ENCODE measurements at places on chromosomes 11 and 22. TPM values are rescaled to one million over a fixed set of nuclear protein-coding genes. Genes with fewer than 3 reads are reported as not detected.

SUN2 gene
- total RNA-seq, result 252 TPM

DNA sequence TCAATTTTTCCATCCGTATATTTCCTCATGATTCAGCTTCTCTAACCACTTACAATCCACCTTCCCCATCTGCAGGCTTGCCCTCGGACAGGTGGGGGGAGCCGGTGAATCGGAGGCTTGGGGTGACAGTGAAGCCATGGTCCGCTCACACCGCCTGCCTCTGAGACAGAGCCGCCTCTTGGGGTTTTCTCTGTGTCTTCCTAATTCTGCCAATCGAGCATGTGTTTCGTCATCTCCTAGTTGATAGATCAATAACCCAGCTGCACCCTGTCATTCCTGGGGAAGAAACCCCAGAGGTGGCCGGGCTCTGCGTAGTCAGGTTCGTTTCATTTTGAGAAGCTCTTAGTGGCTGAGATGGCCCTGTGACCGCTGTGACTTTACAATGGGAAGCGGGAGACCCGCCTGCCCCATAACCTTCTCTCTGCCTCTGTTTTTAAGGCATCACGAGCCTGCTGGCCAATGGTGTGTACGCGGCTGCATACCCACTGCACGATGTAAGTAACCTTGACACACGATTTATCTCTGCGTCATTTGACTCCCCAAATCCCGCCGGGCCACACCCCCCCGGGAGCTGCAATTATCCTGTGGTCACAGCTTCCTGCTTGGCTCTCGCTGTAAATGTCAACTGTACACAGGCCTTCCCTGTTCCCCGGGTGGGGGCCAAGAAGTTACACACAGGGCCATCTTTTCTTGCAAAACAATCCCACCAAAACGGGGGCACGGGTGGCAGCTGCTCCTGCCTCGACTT is 33.3 kb downstream of the ANO1 start:
- peak; percentile 65 for DNase-seq

POTEH gene
- total RNA-seq, result not detected

DNA sequence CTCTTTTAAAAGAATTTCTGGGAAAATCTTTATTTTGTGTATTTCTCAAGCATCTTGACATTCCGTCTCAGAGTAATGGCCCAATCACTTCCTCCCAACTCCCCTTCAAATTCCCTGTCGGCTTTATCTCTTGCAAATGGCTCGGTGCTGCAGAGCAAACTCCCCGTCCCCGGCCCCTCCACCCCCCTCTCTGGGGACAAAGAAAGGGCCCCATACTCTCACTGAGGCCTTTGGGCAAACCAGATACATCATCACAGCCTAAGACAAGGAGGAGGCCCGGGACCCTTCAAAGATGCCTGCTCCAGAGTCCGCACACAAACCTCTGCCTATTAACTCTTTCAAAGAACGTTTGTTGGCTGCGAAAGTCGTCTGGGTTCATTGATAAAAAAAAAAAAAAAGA is 3.9 kb upstream of the SMIM38 start:
- DNase-seq, result no peak

DNA sequence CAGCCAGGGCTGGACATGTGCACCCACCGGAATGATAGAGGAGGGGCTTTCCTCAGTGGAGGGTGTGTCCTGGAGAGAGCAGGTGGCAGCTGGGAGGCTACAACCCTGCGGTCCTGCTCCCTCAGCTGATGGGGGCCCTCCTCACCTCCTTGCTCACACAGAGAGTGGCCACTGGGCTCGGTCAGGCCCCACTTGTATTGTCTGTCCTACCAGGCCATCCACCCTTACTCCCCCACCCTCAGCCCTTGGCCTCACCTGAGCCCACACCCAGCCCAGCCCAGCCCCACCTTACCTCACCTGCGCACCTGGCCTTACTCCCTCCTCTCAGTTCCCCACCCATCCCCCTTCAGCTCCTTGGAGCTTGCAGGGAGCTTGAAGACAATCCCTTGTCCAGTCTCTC is 3.1 kb downstream of the TRPM5 start:
- no peak for DNase-seq

MISFA gene
- 1.3 TPM for total RNA-seq

DNA sequence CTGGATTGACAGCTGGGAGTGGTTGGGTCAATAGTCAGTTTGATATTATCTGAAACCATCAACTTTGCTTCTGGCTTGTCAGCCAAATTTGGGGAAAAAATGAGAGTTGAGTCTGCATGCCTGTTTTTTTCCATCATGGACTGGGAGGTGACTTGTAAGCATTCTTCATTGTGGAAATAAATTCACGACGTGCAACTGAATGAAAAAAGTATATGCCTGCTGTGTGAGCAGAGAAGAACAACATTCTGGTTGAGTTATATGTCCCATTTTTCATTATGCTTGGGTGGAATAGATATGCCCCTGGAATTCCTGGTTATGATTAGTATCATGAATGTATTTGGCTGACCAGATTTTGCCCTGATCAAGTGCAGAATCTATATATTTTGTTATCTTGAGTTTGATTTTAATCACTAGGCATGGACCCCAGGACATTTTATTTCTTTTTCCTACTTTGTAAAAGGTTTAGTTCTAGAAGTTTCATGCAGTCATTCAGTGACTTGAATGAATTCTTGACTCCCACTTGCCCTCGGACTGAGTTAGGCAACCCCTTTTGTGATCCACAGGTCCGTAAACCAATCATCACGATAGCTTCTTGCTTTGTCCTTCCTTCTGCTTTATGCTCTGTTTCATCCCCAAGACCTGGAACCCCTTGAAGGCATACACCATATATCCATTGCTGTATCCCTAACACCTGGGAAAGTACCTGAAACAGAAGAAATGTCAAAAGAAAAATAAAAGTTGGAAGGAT is 205.8 kb downstream of the NAV2 start:
- no peak for DNase-seq

DNA sequence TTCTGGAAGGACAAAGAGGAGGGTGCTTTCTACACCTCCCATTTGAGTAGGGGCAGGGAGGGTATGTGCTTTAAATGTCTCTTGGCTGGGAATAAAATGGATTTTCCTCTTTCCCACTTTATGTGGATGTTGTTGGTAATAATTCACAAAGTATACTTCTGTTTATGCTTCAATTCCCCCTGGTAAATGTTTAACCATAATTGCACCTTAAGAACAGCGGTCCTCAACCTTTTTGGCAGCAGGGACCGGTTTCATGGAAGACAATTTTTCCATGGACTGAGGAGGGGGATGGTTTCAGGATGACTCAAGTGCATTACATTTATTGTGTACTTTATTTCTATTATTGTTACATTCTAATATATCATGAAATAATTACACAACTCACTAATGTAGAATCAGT is 4.0 kb upstream of the TP53AIP1 start:
- DNase-seq, result no peak

DNA sequence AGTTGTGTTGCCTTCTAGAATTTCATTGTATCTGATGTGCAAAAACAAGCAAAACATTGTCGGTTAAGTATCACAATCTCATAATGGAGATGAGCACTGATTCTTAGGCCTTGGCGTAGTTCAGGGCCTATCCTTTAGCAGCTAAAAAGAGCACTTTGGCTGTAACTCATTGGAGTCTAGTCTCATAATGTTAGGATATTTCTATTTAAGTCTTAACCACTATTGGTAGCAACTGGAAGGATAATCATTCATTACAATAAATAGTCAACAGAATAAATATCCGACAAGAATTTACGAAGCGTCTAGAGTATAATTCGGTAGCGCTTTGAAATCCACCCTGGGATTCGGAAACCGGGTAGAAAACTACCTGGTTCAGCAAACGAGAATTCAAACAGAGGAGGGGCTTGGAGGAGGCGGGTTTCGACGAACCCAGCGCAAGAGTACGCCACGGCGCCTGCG is 461 bp upstream of the EED start:
- DNase-seq, result peak; percentile 86

- no peak for DNase-seq
Measured at GRCh38 chr11:115665958-115666357, 161.7 kb upstream of the CADM1 start.

- DNase-seq, result no peak
Measured at GRCh38 chr11:57103899-57104605, 77.7 kb upstream of the LRRC55 start.

- peak; percentile 56 for DNase-seq
Measured at GRCh38 chr11:78228467-78228866, 39.7 kb downstream of the USP35 start.

DNA sequence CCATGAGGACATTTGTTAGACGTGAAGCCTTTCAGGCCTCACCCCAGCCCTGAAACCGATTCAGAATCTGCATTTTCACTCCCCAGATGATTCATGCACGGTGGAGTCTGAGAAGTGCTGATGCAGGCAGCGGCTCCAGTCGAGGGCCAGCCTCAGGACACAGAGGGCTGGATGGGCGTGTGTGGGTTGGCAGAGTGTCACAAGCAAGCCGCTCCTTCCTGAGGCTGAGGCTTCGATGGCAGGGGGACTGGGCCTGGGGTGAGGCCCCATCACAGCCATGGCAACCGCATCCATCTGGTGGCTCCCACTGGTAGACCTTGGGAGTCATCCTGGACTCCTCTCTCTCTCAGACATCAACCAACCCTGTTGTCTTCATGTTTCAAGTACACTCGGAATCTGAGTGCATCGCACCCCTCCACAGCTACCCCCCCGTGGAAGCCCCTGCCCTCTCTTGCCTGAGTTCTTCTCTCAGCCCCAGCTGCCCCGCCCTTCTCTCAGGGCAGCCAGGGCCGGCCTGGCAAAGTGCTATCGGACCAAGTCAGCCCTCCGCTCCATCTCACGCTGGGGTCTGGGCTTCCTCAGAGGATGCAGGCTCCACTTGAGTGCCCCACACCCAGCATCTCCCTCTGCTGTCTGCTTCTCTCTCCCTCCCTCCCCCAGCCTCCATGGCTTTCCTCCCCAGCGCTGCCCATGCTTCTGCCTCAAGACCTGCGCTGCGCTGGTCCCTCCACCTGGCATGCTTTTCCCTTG is 10.6 kb downstream of the KCNC1 start:
- DNase-seq, result no peak

- DNase-seq, result no peak
Measured at GRCh38 chr11:19368726-19369375, 128.1 kb upstream of the E2F8 start.

DSCAML1 gene
- total RNA-seq, result 1.3 TPM

GRCh38 chr11:96185220-96185768 is 157.7 kb downstream of the MAML2 start:
- DNase-seq, result no peak

DNA sequence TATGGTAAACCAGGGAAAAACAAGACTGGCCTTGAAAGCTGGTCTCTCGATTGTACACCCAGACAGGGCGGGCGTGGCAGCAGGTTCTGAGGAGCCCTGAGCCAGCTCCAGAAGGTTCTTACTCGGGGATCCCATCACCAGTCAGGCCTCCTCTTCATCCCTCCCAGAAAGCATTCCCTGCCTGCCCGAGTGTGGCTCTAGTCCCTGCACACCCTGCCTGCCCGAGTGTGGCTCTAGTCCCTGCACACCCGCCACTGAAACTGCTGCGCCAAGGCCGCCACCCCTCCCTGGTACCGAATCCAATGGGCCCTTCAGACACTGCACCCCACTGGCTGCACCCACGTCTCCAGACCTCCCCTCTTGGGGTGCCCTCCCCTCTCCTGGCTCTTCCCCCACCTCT is 30.1 kb downstream of the KIAA0930 start:
- no peak for DNase-seq

SEPTIN3 gene
- total RNA-seq, result 0.07 TPM

HBB gene
- 1,514 TPM for total RNA-seq

GRCh38 chr11:45423036-45423435 is 136.9 kb upstream of the SYT13 start:
- DNase-seq, result no peak
